ENCODE measurements at places on chromosomes 13 and 19.

DNA sequence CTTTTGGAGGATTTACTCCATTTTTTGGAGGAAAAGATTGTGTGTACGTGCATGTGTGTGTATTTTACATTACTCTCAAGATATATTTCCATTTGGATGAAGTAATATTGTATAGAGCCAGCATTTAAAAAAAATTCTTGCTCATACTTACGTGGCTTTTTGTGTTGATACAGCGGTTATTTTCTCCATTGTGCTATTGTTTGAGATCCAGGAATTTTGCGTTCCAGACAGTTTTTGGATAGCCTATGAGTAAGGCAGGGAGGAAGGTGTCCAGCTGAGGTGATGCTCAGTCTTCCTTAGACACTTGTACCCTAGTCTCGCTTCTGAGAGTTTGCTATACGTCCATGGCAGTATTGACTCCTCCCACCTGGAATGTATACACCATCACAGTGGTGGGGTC, 92.2 kb upstream of the ARHGEF7 start:
- DNase-seq: no peak

- no peak for DNase-seq
Measured at GRCh38 chr19:39745643-39746042, 7.8 kb upstream of the CLC start.

GRCh38 chr19:34269968-34270621, 15.7 kb downstream of the GARRE1 start:
- DNase-seq: peak; percentile 70

DNA sequence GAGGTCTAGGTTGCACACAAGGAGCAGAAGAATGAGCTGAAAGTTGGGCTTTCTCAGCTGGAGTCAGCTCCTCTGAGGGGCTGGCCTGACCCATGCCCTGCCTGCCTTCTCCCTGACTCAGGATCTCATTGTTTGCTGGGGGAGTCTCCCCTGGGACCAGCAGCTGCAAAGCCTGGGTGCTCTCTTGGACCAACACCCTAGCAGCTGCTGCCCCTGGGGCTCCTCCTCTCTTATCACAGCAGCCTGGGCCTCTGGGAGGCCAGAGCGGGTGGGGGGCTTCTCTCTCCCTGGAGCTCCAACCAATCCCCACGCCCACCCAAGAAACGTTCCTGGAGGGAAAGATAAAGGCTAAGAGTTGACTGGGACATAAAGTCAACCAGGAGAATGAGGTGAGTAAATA, 1.6 kb upstream of the FCGBP start:
- no peak for DNase-seq

DNA sequence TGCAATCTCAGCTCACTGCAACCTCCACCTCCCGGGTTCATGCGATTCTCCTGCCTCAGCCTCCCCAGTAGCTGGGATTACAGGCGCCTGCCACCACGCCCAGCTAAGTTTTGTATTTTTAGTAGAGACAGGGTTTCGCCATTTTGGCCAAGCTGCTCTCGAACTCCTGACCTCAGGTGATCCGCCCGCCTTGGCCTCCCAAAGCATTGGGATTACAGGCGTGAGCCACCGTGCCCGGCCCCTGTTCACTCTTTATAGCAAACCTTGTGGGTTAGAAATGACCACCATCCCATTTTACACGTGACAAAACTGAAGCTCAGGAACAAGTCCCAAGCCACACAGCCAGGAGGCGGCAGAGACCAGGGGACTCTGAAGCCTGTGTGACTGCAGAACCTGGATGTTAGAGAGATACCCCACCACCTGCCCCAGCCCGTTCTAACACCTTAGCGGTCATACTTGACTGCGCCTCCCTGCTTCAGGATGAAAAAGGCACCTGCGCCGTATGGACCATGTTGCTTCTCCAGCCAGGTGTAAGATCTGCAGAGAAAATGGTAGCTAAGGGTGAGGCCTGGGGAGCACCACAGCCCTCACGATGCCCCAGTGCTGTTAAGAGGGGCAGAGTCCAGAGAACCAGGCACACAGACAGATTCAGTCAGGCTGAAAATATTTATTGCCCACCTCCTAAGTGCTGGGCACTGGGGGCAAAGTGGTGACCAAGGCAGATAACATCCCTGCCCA, 3.6 kb downstream of the DMAC2 start:
- DNase-seq: no peak

DNA sequence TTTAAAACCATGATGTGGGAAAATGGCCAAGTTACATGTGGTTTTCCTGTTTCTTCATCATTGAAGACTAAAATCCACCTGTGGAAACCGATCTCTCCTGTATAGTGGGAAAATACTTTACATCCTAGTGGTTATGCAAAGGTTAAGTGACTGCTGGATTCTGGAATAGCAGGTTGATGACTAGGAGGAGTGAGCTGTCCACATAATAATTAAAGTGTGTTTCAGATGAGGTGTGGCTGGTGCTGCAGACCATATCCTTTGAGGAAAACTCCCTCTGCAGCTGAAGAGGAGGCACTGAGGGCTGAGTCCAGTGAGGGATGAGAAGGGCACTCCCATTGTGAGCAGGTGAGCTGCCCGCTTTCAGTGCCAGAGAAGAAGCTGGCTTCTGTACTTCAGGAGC, 43.2 kb downstream of the DCLK1 start:
- DNase-seq: no peak

DNA sequence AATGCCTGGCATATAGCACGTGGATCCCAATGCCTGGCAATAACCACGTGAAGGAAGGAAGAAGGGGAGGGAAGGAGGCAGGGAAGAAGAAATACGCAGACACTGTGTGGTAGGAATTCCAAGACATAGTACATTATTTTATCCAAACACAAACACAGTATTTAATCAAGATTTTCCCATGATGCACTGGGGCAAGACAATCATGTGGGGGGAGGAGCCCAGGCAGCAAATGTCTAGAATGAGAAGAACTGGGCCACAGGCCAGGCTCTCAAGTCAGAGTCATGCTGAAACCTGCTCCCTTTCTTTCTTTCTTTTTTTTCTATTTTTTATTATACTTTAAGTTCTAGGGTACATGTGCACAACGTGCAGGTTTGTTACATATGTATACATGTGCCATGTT, 717.9 kb downstream of the UQCRFS1 start:
- DNase-seq: no peak

GRCh38 chr19:9052894-9053293, 34.0 kb upstream of the OR1M1 start:
- DNase-seq: no peak

DNA sequence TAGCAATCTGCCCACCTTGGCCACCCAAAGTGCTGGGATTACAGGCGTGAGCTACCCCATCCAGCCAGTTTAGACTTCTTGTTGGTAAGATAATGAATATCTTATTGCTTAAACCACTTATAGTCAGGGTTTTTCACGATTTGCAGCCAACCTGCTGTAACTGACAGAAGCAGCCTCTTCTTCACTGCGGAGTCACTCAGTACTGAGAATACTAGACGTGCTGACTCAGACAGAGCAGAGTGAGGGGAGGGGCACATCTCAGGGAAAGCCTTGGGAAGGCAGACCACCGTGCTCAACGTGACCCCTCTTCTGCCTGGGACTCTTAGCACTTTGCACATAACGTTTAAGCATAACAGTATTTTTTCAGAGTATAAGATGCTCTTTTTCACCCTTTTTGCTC, 74.3 kb upstream of the ARHGEF7 start:
- no peak for DNase-seq

GRCh38 chr19:4342615-4343369, 570 bp upstream of the MPND start:
- DNase-seq: peak; percentile 93

- DNase-seq: no peak
Measured at GRCh38 chr13:30081331-30081730, 226.0 kb downstream of the KATNAL1 start.

- no peak for DNase-seq
Measured at GRCh38 chr13:110726726-110727125, 13.2 kb downstream of the ING1 start.

- no peak for DNase-seq
Measured at GRCh38 chr19:44863990-44864389, 17.9 kb downstream of the NECTIN2 start.

DNA sequence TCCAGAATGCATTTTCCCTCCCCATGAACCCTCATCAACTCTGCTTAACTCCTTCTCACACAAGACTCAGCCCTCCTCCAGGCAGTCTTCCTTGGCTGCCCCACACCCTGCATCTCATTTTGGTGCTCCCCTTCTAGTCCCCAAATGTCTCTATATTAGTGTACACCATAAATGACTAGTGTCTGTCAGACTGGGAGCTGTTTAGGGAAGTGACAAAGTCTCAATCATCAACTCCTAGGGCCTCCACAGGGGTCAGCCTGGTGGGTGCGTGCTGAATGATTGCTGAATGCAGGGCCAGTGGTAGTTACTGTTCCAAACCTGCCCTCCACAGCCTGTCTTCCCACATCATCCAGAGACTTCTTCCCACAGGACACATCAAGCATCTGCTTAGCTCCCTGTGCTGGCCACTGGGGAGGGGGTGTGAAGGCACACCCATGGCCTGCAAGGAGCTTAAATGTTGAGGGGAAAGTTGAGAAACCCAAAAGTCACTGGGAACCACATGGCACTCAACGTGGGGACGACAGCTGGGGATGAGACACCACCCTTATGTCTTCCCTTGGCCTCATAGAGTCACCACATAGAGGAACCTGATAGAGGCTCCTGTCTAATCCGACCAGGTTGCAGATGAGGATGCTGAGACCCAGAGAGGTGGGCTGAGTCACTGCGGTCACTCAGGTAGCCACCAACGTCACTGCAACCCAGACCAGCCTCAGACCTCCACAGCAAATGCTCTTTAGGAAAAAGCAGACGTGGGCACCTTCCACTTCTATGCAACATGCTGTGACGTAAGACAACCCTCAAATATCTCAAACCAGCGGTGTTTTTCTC, 79.3 kb upstream of the TM9SF2 start:
- DNase-seq: peak; percentile 52

- no peak for DNase-seq
Measured at GRCh38 chr19:17406046-17406886, 836 bp upstream of the BST2 start.

GRCh38 chr19:27974082-27974513, 1238.9 kb downstream of the UQCRFS1 start:
- DNase-seq: peak; percentile 18

GRCh38 chr13:74280093-74280794, 146.0 kb upstream of the KLF12 start:
- DNase-seq: no peak

GRCh38 chr13:95784161-95784899, 107.4 kb downstream of the DNAJC3 start:
- no peak for DNase-seq

DNA sequence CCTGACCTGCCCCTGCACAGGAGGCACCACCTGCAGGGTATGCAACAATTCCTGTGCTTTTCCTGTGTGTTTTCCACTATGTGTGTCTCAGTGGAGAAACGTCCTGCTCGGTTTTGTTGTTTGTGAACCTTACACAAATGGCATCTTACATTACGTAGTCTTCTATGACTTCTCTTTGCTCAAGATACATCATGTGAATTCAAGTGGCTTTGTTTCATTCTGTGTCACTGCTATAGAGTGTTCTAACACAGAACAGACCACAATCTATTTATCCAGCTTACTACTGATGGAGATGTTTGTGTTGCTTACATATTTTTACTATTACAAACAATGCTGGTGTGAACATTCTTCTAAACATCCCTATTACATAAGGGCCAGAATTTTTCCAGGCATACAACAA, 97.7 kb downstream of the ANKRD10 start:
- no peak for DNase-seq

GRCh38 chr13:110454227-110454859, 107.2 kb downstream of the RAB20 start:
- DNase-seq: no peak

Measured in GM06990 (cell line).